ENCODE measurements at places on chromosomes 7 and 10.
A peak's percentile ranks its signal among the peaks of the same experiment; 100 is the strongest.

DNA sequence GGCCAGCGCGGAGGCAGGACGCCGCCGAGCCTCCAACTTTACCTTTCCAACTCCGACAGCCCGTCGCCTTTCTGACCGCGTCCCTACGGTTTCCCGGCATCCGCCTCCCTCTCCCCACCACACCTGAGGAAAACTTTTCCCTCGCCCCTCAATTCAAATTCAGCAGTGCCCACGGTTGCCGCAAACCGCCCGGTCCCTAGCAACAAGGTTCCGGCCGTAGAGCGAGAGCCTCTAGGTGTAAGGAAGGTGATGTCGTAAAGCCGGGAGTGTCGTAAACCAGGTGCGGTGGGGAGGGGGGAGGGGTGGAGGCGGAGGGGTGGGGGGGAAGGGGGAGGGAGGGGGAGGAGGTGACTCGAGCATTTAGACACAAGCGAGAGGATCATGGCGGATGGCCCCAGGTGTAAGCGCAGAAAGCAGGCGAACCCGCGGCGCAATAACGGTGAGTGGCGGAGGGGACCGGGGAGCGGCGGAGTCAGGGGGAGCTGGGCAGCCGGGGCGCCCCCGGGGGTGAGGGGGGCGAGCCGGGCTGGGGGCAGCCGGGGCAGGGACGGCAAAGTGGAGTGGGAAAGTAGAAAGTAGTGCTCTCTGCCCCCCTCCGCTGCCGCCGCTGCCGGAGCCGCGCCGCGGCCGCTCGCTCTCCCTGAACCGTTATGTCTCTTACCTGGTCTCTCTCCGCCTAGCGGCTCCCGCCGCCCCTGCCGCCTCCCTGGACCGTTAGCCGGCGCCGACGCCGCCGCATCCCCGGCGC, at the start of gene ZEB1:
Gene ZEB1 (plus strand): TSS at position 363 of the 748 bp plus-strand sequence. CDS start 19 bp downstream, at position 382.
- peak; percentile 83 for DNase-seq

GRCh38 chr7:141975806-141976523, 2.4 kb upstream of the TAS2R38 start:
- DNase-seq: peak; percentile 28

DNA sequence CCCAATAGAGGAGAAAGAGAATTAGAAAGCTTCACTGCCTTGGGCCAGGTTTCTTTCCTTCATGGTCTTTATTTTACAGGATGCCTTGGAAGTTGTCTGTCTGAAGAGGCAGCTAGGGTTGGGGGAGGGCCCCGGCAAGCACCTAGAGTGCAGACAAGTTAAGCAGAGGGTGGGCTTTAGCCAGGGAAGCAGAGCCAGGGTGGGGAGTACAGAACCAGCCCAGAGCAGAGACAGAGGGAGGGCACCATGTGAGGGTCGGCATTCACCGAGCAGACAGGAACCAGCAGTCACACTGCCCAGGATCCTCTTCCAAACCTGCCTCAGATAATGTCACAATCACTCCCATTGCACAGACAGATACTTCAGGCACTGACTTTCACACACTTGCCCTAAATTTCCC, 75.9 kb downstream of the ADARB2 start:
- no peak for DNase-seq

DNA sequence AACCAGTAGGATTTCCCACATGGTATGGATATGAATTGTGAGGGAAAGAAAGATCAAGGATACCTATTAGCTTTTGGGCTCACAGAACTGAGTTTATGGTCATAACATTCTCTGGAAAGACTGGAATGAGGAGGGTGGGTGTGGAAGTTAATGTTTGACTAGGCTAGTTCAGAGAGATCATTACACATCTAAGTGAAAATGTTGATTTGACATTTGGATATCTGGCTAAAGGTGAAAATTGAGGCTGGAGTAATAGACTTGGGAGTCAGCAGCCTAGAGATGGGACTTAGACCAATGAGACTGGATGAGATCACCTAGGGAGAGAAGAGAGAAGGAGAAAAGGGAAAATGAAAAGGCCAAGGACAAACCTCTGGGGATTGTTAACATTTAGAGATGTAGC, 437.3 kb downstream of the CCSER2 start:
- DNase-seq: no peak

DNA sequence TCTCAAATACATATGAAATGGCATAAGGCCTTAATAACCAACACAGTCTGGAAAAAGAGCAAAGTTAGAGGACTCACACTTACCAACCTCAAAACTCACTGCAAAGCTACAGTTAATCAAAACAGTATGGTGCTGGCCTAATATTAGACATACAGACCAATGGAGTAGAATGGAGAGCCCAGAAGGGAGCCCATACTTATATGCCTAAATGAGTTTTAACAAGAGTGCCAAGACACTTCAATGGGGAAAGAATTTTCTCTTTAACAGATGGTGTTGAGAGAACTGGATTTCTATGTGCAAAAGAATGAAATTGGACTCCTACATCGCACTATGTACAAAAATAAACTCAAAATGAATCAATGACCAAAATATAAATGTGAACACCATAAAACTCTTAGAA, 522.6 kb downstream of the AUTS2 start:
- no peak for DNase-seq

- no peak for DNase-seq
These were observed 186.1 kb downstream of the BMPER start for GRCh38 chr7:34091321-34091917.

DNA sequence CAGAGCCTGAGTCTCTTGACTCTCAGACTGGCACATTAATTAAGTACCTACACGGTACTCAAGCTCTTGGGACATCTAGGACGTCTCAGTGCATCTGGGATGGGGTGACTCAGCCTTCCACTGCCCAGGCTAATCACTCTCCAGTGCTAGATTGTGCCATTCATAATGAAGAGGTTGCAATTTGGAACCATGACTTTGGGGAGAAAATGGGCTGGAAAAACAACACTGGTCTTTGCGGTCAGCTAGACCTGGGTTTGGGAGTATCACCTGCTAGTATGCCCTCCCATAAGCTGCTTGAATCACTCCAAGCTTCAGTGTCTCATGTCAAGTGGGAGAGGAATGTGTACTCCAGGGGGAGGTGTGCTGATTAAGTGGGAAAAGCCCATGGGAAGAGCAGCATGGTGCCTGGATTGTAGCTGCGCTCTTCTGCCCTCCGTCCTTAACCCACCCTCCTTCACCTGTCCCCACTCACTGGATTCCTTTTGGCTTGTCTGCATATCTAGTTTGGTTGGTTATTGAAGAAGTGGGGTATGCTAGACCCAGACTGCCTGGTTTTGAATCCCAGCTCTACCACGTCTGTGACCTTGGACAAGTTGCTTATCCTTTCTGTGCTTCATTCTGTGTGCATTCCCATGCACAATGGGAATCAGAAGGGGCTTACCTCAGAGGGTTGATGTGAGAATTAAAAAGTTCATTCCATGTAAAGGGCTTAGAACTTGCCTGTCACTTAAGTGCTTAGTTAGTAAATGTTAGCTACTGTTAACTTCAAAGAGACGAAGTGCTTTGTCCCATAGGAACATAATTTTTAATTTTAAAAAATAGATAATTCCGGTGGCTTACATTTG, 3.8 kb downstream of the NFE2L3 start:
- no peak for DNase-seq

DNA sequence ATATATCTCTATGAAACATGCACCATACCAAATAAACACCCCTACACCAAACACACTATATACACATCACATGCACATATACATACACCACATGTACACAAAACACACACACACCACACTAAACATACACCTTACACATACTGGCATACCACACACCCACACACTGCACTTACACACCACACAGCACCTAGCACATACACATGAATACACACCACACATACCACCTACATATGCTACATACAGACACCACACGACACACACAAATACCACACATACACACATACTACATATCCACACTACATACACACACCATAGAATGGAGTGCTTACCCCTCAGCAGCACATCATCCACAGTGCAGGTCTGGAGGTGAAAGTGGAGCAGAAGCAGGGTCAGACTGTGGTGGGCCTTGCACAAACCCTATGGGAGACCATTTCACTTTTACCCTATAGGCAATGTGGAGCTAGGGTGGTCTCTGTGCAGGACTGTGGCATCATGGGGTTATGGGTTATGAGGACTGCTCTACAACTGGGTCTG, 64.6 kb downstream of the WDFY4 start:
- DNase-seq: no peak

DNA sequence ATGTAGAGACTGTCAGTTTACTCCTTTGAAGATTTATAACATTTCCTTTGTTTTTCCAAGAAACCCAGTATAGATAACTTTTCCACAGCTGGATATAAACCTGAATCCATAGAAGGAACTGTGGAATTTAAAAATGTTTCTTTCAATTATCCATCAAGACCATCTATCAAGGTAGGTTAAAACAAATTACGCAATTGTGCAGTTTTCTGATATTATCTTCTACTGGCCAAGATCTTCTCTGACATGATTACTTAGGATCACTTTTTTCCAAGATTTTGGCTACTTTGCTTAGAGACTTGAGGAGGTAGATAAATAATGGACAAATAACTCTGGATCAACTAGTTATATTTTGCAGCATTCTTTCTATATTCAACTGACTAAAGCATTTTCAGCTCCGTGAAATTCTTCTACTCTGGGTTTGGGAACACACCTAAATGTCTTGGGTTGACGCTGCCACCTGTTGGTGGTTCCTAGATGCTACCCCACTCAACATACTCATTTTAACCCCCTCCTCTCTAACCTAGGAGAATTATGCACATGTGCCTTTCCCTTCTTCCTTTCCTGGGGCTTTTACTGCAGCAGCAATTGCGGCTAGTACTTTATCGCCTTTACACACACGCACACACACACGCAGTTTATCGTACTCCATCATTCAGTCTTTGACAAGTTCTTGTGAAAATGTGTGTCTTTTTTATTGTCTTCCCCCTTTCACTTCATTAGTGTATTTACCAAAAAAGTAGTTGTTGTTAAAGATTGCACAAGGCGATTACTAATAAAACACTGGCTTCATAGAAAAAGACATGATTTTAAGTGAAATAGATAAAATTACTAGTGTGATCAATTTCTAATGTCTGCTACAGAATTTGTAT, 32.7 kb downstream of the ABCB5 start:
- no peak for DNase-seq

DNA sequence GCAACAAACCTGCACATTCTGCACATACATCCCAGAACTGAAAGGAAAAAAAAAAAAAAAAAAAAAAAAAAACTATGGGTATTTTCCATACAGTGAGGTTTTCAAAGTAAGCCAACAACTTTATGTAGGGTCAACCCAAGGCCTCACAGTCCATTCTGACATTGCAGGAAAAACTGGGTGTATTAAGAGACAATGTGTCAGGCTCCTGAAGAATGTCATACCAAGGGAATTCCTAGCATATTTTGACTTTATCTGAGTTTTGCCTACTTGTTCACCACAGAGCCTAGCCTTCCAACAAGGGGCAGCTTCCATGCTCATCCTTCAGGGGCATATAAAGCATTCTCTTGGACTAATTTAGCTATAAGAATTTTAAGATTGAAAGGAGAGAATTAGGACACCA, 368.9 kb downstream of the PLXDC2 start:
- DNase-seq: no peak

DNA sequence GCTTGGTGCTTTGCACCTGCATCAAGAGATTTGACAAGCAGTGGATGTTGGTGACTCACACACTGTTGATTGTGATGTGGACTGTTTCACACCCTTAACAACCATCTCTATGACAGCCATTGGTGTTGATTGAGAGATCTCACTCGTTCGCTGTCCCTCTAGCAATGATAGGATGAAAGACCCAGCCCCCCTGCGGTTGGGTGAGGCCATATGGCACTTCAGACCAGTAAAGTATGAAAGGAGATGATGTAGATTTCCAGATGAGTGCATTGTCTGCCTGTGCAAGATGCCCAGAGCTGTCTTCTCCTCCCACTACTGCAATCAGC, 138.7 kb upstream of the PRR15 start:
- no peak for DNase-seq

- no peak for DNase-seq
These were observed 903 bp upstream of the KCNMA1 start for GRCh38 chr10:77638321-77639101.

DNA sequence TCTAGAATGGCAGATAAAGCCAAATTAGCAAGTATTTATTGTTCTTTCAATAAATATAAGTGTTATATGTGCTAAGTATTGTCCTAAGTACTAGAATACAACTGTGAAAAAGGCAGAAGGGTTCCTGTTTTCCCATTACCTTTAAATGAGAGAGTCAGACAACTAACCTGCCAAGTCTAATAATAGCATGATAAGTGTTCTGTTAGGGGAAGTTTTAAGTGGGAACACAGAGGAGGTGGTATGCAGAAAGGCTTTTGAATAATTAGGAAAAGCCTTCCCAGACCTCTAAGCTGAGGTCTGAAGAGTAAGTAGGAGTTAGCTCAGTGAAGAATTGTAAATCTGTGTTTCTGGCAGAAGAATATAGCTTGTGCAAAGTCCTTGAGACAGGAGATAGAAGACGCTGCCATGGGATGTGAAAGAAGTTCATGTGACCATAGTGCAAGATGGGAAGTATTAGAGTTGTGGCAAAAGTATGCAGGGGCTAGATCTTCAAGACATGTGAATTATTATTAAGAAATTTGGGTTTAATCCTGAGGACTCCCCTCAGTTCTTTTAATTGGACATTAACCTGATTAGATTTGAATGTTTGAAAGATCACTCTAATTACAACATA, 12.5 kb downstream of the SHOC2 start:
- DNase-seq: no peak

DNA sequence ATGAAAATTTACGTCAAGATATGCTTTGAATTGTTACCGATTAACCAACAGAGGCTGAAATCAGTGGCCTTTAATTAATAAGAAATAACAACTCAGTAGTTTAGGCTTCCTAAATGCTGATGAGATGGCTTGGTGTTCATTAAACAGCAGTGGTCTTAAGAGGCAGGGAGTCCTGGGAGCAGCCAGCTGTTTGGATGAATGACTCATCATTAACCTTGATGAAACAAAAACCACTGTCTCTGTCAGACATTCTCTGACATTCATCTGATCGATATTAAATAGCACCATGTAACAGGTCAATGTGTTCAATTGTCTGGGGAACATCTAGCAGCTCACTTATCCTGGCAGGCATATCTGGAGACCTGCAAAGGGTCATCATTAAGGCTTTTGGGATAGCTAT, 234.2 kb upstream of the LRRN3 start:
- no peak for DNase-seq

DNA sequence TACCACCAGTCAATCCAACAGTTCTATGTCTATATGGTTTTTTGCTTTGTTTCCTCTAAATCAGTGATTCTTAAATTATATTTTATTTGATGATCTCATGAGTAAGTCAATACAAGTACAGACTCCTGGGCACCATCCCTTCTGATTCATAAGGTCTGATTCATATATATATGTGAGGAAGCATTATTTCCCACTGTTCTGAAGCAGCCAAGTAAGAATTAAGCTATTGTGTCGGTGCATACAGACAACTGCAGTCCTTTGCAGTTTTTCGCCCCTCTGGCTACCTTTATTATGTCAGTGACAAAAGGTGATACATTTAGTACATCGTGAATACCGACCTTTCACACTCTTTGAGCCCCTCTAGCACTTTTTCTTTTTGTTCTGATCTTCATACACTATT, 1079.6 kb upstream of the C7orf33 start:
- no peak for DNase-seq

DNA sequence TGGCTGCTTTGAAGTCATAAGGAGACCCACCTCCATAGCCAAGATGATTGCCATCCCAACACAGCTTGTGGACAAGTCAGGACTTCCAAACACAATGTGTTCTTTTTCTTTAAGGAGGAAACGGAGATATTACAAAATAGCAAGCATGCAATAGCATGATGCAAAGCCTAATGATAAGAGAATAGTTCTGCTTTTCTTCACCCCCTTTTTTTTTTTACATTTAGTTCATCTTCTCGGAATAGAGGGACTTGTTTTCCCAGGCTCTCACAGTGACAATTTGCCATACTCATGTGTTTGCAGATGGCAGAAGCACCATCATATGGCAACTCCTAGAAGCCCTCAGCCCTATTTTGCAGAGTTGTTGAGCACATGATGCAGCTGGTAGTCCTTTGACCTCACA, 119.8 kb downstream of the ITGB8 start:
- no peak for DNase-seq
